ENCODE measurements at places on chromosomes 1 and 21.

DNA sequence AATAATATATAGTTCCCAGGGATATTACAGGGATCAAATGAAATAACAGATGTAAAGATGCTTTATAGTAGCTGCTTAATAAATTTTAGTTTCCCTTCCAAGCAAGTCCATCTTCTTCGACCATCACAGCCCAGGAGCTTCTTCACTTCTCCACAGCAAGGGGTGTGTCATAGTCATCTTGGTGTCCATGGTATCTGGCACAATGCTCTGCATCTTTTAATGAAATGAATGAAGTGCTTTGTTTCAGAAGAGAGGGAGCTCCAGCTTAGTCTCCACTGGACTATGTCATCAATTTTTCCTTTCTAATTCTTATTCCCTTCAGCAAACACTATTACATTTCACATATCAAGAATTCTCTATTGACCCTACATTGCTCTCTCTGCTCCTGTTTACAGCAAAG lies 4.9 kb upstream of the MACF1 start:
- no peak for DNase-seq

DNA sequence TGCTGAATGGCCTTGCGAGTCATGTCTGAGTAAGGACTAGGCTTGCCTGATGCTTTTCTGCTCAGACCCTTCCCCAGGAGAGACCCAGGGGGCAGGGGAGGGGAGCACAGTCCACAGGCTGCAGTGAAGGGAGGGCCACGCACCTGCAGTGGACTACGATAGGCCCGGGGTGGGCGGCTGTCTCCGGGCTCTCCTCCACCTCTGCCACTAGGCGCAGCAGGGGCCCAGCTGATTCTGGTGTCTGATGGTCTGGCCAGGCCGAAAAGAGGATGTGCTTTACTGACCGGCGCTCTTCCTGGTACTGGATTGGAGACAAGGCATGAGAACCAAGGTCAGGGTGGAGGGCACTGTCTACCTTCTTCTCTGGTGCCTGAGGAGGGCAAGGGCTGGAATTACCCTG lies 7.9 kb upstream of the ARL8A start:
- DNase-seq = no peak

- no peak for DNase-seq
Measured at GRCh38 chr1:6419804-6420453, at the start of gene HES2. HES2 (minus strand) TSS chr1:6419919; CDS start chr1:6419820, 99 bp downstream.

- no peak for DNase-seq
Measured at GRCh38 chr21:43283136-43283924, 114.5 kb downstream of the CRYAA start.

DNA sequence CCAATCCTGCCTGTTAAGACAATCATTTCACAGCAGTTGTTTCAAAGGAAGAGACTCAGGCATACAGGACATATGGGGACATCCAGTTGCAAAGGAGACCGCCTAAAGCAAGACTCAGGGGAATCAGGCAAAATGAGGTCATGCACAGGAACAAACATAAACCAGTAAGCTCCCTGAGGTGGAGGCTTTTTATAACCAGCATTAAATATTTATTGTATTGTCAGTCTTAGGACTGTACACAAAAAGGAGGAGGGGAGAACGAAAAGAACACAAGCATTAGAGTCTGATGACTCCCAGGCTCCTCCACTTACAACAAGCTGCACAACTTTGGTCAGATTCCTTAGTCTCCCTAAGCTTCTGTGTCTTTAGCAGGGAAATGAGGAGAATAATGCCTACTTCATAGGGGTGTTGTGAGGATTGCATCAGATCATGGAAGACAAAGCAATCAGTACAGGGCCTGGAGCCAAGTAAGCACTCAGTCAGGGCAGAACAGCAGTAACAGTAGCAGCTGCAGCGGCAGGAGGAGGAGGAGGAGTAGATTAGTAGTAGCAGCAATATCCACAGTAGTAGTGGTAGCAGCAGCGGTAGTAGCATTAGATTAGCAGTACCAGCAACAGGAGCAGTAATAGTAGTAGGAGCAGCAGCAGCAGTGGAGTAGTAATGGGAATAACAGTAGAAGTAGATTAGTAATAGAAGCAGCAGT lies 54.2 kb upstream of the SPATA6 start:
- DNase-seq = no peak

GRCh38 chr1:160954158-160955104 lies at the start of gene ITLN2:
ITLN2 (minus strand) TSS chr1:160954809; CDS start chr1:160954741, 68 bp downstream.
- DNase-seq = no peak

DNA sequence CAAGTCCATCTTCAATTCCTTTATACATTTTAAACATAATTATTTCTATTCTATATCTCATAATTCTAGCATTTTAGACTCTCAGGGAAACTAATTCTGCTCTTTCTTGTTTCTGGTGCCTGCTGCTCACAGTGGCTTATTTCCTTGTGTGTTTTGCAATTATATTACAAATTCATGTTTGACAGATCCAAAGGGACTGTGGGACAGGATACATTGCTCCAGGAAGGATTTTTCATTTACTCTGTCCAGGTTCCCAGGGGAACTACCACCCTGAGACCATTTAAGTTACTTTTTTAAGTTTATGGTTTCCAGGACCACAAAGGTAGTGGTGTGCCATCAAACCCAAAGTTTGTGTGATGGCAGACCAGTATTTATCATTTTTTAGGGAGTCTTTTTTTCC lies 6.6 kb downstream of the TTC39A start:
- DNase-seq = no peak

- DNase-seq = no peak
Measured at GRCh38 chr1:153566414-153567371, 1.0 kb upstream of the S100A2 start.

DNA sequence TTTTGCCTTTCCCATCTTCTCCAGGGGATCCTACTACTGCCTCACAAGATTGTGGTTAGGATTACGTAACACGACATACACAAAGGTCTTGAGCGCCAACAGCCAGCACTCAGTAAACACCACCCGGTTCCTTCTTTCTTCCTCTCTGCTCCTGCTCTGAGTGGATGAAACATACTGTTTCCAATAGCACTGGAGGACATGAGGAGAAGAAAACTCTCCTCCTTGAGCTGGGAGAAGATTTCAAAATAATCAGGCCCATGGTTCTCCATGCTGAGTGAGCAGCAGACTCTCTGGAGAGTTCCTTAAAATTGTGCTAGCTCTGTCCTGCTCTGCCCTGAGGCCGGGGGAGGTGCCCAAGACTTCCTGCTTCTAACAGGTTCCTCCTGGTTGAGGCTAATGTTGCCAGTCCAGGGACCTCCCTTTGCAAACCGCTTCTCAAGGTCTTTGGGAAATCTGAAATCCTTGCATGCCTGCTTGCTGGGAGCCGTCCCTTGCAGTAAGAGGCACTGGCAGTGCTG lies 29.4 kb upstream of the MX1 start:
- no peak for DNase-seq

- no peak for DNase-seq
Measured at GRCh38 chr1:55359611-55360010, 144.4 kb upstream of the USP24 start.

- DNase-seq = peak; percentile 6
Measured at GRCh38 chr1:78490861-78491450, at the start of gene PTGFR. PTGFR (plus strand) TSS chr1:78490974; CDS start chr1:78492744, 1,770 bp downstream.

- no peak for DNase-seq
Measured at GRCh38 chr1:24324903-24325302, 5.7 kb downstream of the GRHL3 start.

GRCh38 chr21:32770871-32771523 lies 558 bp downstream of the PAXBP1 start:
- peak; percentile 26 for DNase-seq

GRCh38 chr1:46221749-46222148 lies 18.6 kb downstream of the LURAP1 start:
- DNase-seq = no peak

GRCh38 chr1:204688007-204688406 lies 2.5 kb upstream of the LRRN2 start:
- DNase-seq = no peak

GRCh38 chr1:180762796-180763195 lies 131.0 kb downstream of the XPR1 start:
- DNase-seq = no peak

GRCh38 chr1:36570006-36570405 lies 87.3 kb upstream of the CSF3R start:
- no peak for DNase-seq

DNA sequence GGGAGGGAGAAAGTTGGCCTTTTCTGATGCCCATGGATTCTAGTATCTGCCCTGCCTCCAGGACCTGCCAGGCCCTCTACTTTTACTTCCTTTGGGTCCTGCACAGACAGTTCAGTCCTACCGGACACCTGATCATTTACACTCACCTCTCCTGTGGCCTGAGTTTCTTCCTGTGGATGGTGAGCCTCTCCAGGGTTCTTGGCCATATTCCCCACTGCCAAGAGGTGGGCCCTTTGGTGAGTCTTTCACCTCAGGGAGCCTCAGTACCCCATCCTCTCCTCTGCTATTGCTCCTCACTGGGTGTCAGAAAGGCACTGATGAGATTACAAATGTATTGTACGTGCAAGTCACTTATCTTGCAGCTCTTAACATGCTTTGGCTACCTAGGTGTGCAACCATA lies 81.4 kb upstream of the ETV3 start:
- DNase-seq = no peak

- DNase-seq = no peak
Measured at GRCh38 chr1:30173560-30173959, 549.8 kb downstream of the MATN1 start.

GRCh38 chr21:46357335-46357604 lies 33.3 kb downstream of the PCNT start:
- DNase-seq = no peak

DNA sequence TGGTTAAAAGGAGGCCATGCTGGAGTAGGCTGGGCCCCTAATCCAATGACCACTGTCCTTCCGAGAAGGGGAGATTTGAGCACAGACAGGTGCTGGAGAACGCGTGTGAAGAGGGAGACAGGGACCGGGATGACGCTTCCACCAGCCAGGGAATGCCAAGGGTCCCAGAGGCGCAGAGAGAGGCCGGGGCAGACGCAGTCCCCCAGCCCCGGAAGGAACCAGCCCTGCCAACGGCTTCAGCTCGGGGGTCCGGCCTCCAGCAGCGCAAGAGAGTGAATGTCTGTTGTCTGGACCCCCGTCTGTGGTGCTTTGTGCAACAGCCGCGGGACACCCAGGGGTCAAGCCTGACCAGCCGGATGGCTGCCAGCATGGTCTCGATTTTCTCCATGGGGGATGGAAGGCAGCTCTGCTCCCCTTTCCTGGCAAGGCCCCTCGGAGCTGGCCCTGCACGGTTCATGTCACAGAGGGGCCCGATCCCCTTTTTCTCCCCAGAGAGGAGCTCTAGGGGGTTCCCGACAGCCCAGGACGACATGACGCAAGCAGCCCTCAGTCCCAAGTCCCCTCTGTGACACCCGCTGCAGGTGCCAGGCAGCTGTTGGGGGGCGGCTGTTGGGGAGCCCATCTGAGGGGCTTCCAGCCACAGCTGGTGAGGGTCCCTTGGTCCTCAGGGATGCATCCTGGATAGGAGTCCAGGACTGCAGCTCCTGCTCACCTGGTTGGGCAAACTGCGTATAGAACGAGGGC lies 73.5 kb downstream of the SIK1 start:
- no peak for DNase-seq

- DNase-seq = no peak
Measured at GRCh38 chr1:31818206-31818605, 2.4 kb upstream of the SPOCD1 start.

DNA sequence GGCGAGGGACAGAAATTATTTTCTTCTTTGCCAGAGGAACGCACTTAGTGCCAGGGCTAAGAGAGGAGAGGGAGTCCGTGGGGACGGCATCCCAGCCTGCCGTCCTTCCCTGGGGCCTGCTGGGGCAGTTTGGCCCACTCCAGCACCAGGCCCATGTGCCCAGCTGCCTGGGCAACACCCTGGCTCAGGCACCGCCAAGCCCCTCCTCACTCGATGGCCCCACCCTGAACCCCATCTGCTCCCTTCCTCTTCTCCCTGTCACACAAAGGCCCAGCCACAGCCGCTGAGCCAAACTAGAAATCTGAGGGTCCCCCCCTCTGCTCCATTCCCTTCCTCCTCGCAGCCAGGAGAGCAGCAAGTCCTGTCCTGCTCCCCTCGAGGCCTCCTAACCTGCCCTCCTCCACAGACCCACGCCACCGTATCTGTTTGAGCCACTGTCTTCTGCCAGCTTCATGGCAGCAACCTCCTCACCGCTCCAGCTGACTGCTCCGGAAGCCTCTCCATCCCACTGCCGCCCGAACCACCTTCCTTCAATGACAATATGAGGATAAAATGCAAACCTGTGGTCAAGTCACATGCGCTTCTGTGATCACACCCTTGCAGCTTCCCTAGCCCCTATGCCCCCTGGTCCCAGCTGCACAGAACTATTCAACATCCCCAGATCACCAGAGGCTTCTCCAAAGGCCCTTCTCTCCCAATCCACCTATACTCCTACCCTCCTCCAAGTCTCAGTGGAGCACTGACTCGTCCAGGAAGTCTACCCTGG lies 8.4 kb upstream of the TNNI1 start:
- no peak for DNase-seq

- no peak for DNase-seq
Measured at GRCh38 chr1:57424231-57425027, 569 bp upstream of the DAB1 start.

DNA sequence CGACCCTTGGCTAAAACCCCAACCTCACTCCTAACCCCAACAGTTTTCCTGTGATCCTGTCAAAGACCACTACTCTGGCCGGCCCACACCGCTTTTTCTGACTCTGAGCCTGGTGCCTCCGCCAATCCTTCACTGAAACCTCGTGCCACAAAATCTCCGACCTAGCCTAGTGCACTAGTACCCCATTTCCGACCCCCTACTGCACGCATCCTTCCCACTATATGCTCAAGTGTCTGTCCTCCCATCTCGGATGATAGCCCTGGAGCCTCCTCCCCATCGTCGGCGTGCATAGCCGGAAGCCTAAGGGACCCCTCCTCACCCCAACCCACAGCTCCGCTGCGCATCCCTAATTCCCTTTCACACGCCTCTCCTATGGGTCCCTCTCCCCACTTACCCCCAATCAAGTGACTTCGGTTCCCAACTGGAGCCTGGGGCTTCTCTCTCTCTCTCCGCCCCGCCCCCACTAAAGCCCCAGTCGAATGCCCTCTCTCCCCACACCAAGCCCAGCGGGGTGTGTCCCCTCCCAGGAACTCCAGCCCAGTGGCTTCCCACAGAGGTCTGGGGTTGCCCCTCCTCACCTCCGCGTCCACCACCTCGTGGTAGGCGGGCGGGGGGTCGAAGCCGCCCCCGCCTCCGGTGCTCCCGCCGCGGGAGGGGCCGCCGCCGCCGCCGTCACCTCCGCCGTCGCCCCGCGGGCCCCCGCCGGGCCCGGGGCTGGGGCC lies 791 bp downstream of the USP24 start:
- DNase-seq = no peak

All from left renal cortex interstitium (tissue), 4 donors.